ENCODE measurements at places on chromosomes 3 and 15. TPM values are rescaled to one million over a fixed set of nuclear protein-coding genes. Genes with fewer than 3 reads are reported as not detected.

PRSS50 gene
- not detected for total RNA-seq

OR5K2 gene
- not detected for total RNA-seq

TMEM44 gene
- 11.4 TPM for total RNA-seq

GPR176 gene
- 11.6 TPM for total RNA-seq

ACTC1 gene
- 0.16 TPM for total RNA-seq

SMCO1 gene
- total RNA-seq: not detected

LMAN1L gene
- total RNA-seq: not detected

ARHGEF26 gene
- total RNA-seq: 11.2 TPM

FBXO40 gene
- total RNA-seq: not detected

Data from A549 treated with Hydrocortisone at 1 μM for 4 hours (cell line).